ENCODE measurements at places on chromosomes 6 and 20.

DNA sequence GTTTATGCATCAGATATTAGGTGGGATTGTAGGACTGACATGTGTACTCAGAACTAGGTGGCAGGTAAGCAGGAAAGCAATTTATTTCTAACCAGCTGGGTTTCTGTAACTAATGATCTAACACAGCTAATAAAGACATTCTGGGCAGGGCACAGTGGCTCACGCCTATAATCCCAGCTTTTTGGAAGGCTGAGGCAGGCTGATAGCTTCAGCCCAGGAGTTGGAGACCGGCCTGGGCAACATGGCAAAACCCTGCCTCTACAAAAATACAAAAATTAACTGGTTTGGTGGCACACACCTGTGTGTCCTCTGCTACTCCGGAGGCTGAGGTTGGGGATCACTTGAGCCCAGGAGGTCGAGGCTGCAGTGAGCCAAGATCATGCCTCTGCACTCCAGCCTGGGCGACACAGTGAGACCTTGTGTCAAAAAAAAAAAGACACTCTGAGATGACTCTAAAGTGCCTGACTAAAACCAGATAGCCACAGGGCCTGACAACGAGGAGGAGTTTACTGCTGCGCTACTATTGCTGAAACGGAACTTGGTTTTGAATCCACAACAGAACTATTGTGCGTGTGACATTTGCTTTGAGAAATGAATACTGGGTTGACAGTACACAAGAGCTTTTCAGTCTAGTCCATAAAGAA, 29.2 kb upstream of the CEP85L start:
- no peak for DNase-seq

GRCh38 chr6:7108964-7109836, 1.4 kb downstream of the RREB1 start:
- peak; percentile 88 for DNase-seq

DNA sequence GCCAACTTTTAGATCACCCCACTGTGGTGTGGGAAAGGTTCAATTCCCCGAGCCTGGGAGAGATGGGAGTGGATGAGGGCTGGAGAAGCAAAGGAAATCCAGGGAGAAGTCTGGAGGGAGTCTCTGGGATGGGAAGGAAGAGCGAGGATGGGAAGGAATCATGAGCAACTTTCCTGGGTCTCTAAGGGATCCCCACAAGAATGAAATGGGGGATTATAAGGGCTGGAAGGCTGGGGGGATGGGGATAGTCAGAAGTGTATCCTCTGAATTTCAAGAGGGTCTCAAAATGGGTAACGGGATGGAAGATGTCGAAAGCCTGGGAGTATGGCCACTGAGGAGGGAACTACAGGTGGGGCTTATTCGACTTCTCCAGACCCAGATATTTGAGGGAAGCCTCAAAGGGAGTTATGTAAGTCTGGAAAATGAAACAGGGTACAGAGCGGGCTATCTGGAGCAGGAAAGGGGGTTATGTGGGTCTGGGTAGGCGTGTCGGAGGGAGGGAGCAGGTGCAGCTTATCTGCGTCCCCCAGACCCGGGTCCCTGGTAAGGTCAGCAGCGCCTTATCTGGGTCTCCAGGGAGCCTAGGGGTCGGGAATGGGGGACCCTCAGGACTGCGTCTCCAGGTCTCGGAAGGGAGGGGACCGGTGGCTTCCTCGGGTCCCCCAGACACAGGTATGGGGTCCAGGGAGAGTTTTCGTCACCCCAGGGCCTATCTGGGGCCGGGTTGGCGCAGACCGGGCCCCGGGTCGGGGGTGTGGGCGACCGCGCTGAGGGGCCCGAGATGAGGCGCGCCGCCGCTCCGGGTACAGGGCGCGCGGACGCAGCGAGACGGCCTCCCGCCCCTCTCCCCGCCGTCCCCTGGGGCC, 550 bp downstream of the PLAGL2 start:
- DNase-seq: peak; percentile 47

DNA sequence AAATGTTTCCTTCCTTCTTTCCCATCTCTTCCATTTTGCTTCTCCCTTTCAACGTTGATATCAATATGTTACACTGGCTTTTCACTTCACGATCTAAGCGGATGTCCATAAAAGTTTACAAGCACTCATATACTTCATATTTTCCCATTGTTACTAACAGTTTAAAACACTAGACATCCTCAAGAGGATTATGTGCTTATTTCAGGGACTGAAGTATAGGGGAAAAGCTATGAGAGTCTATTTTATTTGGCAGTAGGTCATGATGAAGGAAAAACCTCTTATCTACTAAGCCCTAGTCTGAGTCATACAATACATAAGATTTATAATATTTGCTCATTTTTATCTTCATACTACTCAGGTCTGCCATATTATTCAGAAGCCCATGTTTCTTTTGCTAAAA, 20.6 kb upstream of the EPB41L2 start:
- no peak for DNase-seq

DNA sequence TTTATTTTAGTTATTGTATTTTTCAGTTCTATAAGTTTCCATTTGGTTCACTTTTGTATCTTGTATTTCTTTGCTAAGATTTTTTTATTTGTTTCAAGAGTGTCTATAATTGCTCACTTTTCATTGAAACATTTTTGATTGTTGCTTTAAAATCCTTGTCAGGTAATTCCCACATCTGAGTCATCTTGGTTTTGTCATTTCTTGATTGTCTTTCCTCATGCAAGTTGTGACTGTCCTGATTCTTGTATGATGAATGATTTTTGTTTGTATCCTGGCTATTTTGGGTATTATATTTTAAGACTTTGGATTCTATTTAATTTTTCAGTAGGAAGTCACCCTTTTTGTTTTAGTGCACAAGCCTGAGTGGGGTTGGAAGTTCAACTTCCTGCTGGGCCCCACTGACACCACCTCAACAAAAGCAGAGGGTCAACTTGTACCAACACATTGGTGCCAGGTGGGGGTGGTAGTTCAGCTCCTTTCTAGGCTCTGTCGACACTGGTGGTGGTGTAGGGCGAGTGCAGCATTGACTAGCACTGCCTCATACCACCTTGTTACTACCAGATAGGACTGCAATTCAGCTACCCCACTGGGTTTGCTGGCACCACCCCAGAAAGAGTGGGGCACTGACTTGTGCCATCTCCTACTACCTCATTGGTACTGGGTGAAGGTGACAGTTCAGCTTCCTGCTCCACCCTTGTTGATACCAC, 8.8 kb downstream of the RSPH3 start:
- peak; percentile 44 for DNase-seq

DNA sequence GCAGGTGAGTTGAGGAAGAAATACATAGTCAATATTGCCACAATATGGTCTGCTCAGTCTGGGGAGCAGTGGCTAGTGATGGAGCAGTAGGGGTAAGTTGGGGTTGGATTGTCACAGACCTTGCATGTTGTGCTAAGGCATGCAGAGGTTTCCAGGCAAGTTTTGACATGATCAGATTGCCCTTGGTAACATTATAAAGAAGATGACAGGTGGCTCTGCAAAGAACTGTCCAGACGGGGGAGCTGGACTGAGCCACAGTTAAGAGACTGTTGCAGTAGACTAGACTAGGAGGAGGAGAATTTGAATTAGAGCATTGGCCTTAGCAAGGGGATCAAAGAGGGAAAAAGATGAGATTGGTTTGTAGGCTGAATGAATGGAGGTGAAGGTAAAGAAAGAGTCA, 23.4 kb downstream of the ATRN start:
- no peak for DNase-seq

DNA sequence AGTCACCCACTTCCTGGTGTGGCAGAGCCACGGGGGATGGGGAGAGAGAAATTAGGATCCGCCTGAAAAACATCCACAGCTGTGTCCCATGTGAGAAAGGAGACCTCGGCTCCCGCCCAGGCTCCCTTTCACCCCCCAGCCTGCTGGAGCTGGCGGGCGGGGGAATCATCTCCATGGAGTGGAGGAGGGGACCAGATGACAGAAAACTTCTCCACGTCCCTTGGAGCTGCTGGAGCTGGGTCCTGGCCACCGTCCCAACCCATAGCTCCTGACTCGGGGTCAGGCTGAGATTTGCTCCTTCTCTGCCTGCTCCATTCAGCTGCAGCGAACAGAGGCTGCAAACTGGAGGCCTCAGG, 113.8 kb downstream of the CEBPB start:
- no peak for DNase-seq

GRCh38 chr6:12137480-12137879, 125.4 kb downstream of the HIVEP1 start:
- DNase-seq: peak; percentile 12

- no peak for DNase-seq
Measured at GRCh38 chr6:40928307-40928706, 110.7 kb downstream of the UNC5CL start.

DNA sequence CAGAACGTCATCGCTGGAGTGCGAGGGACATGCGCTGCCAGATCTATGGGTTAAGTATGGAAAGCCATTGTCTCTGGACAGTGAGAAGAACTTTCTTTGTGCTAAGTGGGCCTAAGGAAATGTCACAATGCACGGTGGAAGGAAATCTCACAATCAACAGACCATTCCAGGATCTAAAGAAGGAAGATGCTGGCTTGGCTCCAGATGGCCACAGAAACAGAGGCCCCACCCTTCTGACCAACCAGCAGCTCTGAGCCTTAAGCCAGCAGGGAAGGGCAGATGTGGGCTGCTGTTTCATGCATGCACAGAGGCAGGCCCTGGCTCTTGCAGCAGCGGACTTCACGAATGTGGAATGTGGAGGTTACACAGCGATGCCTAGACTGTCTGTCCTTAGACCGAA, 156.3 kb downstream of the SOBP start:
- DNase-seq: no peak

- peak; percentile 37 for DNase-seq
Measured at GRCh38 chr20:14142171-14142570, 146.9 kb downstream of the MACROD2 start.

DNA sequence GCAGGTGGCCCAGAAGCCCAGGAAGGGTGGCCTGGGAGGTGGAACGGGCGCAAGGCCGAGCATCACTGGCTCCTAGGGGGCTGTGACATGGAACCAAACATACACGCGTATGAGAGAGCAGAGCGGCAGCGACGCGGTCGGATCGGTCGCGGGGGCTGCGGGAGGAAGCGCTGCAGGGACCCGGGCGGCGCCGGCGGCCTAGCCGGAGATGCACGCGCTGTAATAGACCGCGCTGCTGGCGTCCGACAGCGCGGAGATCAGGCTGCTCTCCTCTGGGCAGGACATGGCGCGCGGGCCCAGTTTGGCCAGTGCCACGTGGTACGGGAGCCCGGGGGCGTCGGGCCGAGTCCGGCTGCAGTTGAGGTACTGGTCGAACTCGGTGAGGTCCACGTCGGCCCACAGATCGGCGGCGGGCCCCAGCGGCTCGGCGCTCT, 1.5 kb downstream of the SOX18 start:
- peak; percentile 80 for DNase-seq

- no peak for DNase-seq
Measured at GRCh38 chr20:14664101-14664500, 326.7 kb upstream of the FLRT3 start.

- no peak for DNase-seq
Measured at GRCh38 chr6:376827-377640, 14.5 kb upstream of the IRF4 start.

- no peak for DNase-seq
Measured at GRCh38 chr6:47423079-47423478, 54.5 kb upstream of the CD2AP start.

GRCh38 chr6:109202409-109203264, 107.3 kb downstream of the CEP57L1 start:
- DNase-seq: no peak

DNA sequence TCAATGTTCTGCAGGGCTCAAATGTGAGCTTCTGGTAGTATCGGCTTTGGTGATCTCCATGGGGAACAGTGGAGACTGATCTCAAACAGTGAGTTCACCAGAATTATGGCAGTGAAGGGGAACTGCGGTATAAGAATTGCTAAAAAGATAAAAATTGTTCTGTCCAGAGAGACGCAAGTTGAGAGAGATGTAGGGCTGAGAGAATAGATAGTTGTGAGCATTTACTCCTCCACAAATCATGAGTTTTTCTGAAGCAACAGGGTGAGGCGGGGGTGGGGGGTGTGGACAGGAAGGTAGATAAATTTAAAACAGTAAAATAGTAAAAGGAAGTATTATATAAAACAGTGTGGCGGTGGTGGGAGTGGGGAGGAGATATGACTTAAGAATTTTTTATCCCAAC, 98.6 kb upstream of the NEDD9 start:
- peak; percentile 50 for DNase-seq

GRCh38 chr6:78868116-78868515, 765 bp downstream of the IRAK1BP1 start:
- no peak for DNase-seq

DNA sequence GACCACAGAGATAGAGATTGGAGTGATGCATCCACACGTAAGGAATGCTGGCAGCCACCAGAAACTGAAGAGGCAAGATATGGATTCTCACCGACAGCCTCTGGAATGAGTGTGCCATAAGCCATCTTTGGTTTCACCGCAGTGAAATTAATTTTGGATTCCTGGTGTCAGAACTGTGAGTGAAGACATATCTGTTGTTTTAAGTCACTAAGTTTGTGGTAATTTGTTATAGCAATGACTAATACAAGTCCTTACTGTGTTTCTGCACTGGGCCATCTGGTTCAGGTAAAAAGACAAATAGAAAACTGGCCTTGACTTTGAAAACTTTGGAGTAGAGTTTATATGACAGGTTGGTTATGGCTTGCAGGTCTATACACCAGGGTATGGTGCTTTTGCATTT, 261.9 kb downstream of the PHF3 start:
- DNase-seq: no peak

DNA sequence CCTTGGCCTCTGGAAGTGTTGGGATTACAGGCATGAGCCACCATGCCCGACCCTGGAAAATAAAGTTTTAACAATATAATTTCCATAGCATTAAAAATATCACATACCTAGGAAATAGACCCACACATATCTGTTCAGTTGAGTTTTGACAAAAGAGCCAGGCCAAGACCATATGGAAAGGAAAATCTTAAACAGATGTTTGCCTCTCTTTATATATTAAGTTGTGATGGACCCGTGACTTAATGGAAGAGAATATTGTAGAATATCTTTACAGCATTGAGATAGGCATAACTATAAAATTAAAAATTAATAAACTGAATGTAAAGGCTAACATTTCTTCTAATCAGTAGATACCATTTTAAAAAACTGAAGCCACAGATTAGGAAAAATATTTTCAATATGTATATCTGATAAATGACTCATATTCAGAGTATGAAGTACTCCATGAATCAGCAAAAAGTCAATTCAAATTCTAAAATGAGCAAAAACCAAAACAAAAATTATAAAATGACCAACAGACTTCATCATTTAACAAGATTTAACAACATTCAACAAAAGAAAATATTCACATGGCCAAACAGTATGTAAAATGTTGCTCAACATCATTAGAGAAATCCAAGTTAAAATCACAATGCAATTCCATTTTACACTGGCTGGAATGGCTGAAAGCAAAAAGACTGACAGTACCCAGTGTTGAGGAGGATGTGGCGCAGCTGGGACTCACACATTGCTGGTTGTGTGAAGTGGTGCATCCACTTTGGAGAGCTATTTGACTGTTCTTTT, 43.3 kb downstream of the GTF2H5 start:
- no peak for DNase-seq

- DNase-seq: no peak
Measured at GRCh38 chr6:55437141-55437540, 109.9 kb downstream of the GFRAL start.

DNA sequence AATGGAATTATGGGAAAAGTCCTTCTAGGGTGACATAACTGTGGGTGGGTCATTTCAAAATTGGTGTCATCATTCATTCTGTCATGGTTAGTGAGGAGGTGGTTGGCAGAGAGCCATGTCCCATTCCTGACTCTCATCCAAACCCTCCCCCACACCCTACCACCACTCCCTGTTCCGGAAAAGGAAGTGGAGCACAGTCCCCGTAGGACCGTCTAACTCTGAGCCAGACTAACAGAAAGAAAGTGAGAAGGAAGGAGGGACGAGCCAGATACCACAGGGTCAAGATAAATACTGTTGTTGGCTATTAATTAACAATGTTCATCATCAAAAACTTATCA, 4.8 kb downstream of the TRIM10 start:
- DNase-seq: peak; percentile 25

Data from NB4 (cell line).